ENCODE measurements at places on chromosomes 12 and 14.

GRCh38 chr12:21483531-21483930 lies 17.9 kb downstream of the RECQL start:
- no peak for DNase-seq

- DNase-seq: no peak
Measured at GRCh38 chr12:115024531-115024930, 340.6 kb upstream of the TBX3 start.

GRCh38 chr12:121637231-121637914 lies 11.0 kb downstream of the ORAI1 start:
- no peak for DNase-seq

- peak; percentile 6 for DNase-seq
Measured at GRCh38 chr12:43655586-43655985, 103.0 kb downstream of the PUS7L start.

DNA sequence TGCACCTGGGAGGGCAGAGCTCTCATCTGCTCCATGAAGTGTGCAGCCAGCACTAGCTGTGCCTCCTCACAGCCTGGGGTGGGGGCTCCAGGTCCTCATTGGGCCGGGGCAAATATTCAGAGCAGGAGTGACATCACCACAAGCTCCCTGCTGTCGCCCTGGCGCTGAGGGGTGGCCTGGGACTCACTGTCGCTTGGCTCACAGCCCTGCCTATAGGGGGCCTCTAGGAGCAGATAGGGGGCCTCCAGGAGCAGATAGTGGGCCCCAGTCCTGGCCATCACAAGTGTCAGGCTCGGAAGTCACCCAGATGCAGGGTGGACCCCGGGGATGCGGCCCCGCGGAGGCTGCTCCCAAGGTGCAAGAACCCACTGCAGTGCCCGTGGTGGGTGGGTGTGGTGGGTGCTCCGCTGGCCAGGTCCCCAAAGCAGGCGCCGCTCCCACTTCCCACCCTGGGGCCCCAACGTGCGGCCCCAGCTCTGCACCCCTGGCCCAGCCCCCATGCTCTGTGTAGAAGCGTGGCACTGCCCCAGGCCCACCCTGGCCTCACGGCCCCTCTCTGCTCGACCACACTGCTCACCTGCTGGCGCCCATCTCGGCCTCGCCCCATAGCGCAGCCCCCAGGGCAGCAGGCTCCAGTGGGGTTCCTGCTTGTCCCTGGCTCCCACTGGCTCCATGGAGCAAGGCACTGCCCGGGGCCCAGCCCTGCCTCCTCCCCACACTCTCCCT lies 18.0 kb downstream of the SYNJ2BP start:
- DNase-seq: no peak

DNA sequence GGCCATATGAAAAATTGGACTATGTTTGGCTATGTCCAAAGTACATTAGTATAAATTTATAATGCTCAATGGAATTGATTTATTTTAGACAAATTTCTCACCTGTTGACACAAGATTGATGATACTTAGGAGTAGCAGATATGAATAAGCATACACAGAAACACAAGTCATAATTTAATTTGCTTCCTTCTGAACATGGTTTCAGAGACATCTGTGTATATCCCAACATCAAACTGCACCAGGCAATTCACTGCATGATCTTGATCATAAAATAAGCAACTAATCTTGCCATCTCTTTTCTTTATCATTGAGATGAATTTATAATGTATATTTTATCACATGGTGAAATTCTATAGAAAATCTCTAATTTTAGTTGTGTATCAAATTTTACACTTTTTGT lies 3.8 kb downstream of the CLECL1 start:
- DNase-seq: no peak

GRCh38 chr12:50397117-50397650 lies 775 bp upstream of the FAM186A start:
- DNase-seq: no peak
